ENCODE measurements at places on chromosomes 5 and 9.

DNA sequence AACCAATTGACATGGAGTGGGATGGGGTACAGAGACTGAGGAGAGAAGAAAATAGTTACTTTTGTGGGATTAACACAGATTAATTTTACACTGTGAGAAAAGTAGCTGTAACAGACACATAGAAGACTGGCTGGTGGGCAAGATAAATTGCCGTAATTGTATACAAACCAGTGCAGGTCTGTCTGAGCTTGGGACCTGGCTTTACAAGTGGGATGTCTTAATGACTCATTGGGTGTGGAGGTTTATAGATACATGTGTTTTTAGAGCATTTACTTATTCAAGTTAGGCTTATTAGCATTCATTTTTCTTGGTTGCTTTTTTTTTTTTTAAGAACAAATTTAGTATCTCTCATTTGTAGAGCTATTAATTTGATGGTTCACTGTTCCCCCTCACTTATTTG is 37.5 kb downstream of the SLC44A1 start:
- no peak overlapping the region for H3K4me3 ChIP-seq
- no peaks in the 10 kb centered on the region for H3K4me1 ChIP-seq
- DNase-seq: no peak
- no peak overlapping the region for H3K27ac ChIP-seq
- H3K27me3 ChIP-seq: no peaks in the 10 kb centered on the region

DNA sequence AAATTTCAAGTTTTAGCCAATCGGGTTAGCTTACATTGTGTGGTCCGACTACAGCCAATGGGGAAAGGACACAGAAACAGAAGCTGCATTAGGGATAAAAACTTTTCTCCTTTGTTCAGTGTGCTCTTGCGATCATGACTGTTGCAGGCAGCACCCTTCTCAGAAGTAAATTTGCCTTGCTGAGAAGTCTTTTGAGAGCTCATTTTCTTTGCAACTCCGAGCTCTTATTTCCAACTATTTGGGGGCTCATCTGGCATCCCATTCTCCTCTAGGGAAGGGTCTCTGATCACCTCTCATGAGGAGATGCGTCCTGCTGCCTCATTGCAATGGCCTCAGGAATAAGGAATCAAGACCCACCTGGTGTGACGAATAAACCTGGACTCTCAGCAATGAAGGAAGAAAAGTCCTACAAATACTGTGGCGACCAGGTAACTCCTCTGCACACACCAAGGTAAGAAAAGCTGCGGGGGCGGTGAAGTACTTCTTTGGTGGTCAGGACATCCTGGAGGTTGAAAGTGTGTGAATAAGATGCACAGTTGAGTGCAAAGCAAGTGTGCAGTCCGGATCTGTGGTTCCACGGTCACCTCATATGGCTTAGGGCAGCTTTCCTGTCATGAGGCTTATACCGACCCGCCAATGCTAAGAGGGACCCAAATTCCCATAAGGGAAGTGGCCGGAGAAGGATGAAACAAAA is 20.4 kb downstream of the CNOT8 start:
- H3K36me3 ChIP-seq: no peaks in the 10 kb centered on the region
- no peaks in the 10 kb centered on the region for H3K4me1 ChIP-seq
- H3K27me3 ChIP-seq: no peaks in the 10 kb centered on the region

- H3K27ac ChIP-seq: no peak overlapping the region
- H3K4me1 ChIP-seq: no peaks in the 10 kb centered on the region
- no peak for DNase-seq
- H3K4me3 ChIP-seq: no peak overlapping the region
- no peaks in the 10 kb centered on the region for H3K27me3 ChIP-seq
- no peaks in the 10 kb centered on the region for H3K36me3 ChIP-seq
Observed at GRCh38 chr5:5078009-5078897, 61.9 kb upstream of the ADAMTS16 start.

- H3K27ac ChIP-seq: no peak overlapping the region
- no peak for DNase-seq
- no peaks in the 10 kb centered on the region for H3K27me3 ChIP-seq
- H3K4me1 ChIP-seq: no peaks in the 10 kb centered on the region
- no peaks in the 10 kb centered on the region for H3K36me3 ChIP-seq
Observed at GRCh38 chr5:115439042-115439441, 105.5 kb downstream of the FEM1C start.

- no peaks in the 10 kb centered on the region for H3K27me3 ChIP-seq
- H3K4me1 ChIP-seq: no peaks in the 10 kb centered on the region
- H3K36me3 ChIP-seq: no peaks in the 10 kb centered on the region
- no peak for DNase-seq
- H3K27ac ChIP-seq: no peak overlapping the region
Observed at GRCh38 chr5:75678155-75678554, 39.1 kb downstream of the POC5 start.

Data from pancreas (tissue), 10 donors.